ENCODE measurements at places on chromosomes 7 and 10.

DNA sequence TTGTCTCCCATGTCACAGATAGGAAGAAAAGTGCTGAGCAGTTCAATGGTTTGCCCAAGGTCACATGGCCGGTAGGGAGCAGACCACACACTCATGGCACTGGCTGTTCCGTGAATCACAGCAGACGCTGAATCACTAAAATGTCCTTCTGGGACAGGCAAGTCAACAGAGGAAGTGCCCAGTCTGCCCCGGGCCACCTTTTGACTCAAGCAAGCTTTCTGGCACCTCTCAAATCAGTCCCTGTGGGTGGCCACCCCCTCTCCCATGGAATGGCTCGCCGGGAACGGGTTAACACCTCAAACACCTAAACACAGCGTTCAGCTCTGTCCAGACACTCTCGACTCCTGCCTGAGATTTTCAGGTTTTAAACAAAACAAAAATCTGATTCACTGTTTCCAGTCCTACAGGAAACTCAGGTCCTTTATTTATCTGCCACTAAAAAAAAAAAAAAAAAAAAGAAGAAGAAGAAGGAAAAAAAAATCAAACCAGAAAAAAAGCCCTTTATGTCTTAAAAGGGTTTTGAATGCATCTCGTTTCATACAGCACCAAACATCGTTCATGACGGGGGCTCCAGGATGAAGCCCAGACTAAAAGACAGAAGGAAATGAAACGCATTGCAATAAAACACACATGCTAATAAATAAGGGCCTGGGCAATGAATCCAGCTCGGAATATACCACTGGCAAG, 15.5 kb downstream of the CARD11 start:
- no peak for DNase-seq

GRCh38 chr10:94292434-94293090, 70.2 kb downstream of the NOC3L start:
- no peak for DNase-seq

DNA sequence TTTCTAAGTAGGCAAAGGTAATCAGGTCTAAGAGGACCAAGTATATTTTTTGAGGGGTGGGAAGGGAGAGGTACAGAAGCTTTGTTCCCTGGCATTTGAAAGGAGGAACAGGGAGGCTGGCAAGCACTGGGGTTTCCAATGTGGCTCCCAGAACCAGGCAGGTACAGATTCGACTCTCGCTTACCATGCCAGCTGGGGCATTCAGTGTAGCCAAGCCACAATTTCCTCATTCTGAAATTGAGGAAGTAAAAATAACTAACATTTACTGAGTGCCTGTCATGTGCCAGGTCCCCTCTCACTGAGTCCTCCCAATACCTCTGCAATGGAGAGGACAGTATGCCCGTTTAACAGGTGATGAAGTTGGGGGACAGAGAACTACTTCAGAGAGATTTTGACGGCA, 45.9 kb upstream of the BET1 start:
- no peak for DNase-seq

DNA sequence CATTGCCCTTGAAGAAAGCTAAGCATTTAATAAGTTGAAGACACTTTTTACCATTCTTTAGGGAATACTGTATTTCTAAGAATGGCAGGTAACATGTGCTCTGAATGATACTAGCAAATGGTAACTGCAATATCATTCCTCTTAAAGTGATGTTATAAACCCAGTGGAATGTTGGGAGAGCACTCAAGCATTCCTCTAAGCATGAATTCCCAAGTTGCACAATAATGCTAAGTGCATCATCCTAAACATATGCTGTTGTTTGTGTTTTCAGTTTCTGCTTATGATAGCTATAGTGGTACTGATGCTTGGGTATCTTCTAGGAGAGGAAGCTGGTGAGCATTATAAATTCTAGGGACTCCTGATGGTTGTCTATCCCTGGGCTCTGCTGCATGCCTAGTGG, 673.9 kb downstream of the PHTF2 start:
- DNase-seq, result no peak

GRCh38 chr10:64732372-64732957, 1211.3 kb downstream of the REEP3 start:
- no peak for DNase-seq

GRCh38 chr10:48454302-48455054, 148.0 kb downstream of the MAPK8 start:
- no peak for DNase-seq

DNA sequence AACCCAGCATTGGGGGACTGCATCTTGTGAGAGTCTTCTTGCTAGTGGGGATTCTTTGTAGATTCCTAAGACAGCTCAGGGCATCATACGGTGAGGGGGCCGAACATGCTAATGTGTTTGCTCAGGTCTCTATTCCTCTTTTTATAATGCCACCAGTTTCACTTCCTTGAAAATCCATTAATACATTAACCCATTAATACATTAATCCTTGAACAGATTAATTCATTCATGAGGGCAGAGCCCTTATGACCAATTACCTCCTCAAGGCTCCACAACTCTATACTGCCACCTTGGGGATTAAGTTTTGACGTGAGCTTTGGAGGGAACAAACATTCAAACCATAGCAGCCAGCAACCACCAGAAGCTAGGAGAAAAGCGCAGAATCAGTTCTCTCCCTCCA, 67.2 kb upstream of the POT1 start:
- no peak for DNase-seq

- DNase-seq, result no peak
Observed at GRCh38 chr7:37709631-37710509, 26.3 kb downstream of the GPR141 start.

GRCh38 chr7:148700661-148701064, 2.0 kb downstream of the CUL1 start:
- DNase-seq, result peak; percentile 16

- DNase-seq, result no peak
Observed at GRCh38 chr7:18504965-18505364, 9.4 kb downstream of the HDAC9 start.

GRCh38 chr7:86818903-86819302, 175.2 kb downstream of the GRM3 start:
- DNase-seq, result no peak

- DNase-seq, result no peak
Observed at GRCh38 chr10:130017631-130018022, 53.6 kb upstream of the EBF3 start.

- DNase-seq, result no peak
Observed at GRCh38 chr7:28684650-28685241, 272.4 kb downstream of the CREB5 start.

DNA sequence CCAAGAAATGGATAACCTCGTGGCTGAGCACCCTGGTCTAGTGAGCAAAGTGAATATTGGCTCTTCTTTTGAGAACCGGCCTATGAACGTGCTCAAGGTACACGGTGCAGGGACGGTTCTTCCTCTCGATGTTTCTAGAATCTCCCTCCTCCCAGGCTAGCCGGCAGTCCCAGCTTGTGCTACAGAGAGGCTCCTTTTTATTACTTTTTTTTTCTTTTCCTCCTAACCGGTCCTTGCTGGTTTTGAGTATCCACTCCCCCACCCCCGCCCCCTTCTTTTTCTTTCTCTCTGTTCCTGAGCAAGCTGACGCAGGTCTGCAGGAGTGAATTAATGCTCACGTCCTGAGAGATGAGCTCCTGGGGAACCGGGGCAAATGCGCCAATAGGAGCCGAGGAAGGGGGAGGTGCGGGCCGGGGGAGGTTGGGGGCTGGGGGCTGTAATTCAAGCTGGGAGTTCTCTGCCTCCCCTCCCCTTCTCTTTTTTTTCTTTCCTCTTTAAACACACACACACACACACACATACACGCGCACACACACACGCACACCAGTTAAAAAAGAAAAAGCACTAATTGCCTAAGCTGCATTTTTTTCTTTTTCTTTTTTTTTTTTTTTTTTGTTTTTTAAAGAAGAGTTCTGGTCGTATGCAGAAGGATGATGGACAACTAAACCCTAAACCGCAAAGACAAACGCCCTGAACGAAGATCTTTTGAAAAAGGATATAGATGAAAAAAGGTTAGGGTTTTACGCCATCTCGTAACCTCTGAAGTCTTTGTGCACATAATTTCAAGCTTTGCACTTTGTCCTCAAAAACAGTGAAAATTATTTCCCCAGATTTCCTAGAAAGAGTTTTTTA, 6.6 kb downstream of the CPA2 start:
- DNase-seq, result no peak

- no peak for DNase-seq
Observed at GRCh38 chr7:137960020-137960419, 41.9 kb downstream of the CREB3L2 start.

DNA sequence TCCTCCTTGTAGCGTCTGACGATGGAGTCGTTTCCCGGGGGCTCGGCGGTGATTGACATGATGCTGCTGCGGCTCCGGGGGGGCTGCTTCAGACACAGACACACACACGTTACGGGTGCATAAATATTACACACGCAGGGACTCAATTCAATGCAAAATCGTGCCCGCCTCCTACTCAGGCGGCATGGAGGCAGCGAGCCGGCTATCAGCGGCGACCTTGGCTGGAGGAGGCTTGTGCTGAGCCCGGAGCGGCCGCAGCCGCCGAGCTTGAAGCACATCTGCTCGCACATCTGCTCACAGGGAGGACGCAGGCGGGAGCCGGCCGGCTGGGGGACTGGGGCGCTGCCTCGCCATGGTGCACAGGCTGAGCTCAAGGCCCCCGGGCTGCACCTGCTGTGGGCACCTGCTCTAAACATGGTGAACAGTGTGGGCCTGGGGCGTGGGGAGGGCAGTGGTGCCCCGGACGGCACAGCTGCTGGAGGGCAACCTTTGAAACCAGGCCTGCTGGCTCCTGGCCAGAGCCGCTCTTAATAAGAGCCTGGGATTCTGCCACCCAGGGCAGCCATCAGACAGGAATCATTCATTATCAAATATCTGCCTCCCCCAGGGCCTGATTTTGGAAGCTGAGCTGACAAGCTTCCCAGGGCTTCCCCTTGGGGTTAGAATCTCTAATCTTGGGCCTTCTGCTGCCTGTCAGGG, 84.7 kb upstream of the GNA12 start:
- no peak for DNase-seq

GRCh38 chr7:140640060-140640637, 464 bp downstream of the DENND2A start:
- DNase-seq, result no peak

DNA sequence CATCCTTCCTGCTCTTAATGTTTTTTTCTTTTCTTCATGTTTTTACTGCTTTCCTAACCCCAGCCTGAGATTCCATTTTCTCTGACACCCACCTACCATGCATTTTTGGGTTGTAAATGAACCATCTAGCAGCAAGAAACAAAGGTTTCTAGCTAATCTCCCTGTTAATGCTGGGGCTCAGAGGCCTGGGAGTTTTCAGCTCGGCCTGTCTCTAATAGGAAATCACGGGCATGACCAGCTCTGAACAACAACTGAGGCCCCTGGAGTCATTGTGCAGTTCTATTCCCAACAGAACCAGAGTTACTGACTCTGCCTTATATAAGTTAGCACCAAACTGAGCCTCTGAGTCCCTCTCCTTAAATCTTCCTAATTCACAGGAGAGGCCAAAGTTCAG, 134.8 kb downstream of the CFAP58 start:
- no peak for DNase-seq

DNA sequence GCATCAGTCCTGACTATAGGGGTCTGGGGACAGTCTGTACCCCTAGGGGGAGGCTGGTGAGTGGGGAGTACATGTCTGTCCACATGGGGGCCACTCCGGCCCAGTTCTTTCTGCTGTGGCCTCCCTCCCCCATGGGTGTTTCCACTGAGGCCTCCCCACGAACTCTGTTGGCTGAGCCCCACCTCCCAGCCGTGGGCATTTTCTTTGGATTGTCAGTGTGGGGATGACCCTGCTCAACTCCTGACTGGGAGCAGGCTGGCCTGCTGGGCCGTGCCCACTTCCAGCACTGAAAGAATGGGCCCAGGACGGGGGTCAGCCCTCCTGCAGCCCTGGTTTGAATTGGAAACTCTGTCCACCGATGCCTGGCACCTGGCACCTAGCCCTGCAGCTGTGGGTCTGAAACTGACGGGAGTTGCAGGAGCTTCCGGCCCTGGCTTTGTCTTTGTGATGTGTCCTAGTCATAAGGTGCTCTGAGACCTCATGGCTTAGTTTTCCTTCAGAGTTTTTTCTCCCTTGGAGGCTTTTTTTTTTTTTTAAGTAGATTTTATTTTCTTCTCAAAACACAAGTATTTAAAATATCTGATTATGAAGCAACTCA, 46.5 kb downstream of the LHPP start:
- no peak for DNase-seq

- DNase-seq, result no peak
Observed at GRCh38 chr10:51926337-51926736, 226.9 kb upstream of the CSTF2T start.

DNA sequence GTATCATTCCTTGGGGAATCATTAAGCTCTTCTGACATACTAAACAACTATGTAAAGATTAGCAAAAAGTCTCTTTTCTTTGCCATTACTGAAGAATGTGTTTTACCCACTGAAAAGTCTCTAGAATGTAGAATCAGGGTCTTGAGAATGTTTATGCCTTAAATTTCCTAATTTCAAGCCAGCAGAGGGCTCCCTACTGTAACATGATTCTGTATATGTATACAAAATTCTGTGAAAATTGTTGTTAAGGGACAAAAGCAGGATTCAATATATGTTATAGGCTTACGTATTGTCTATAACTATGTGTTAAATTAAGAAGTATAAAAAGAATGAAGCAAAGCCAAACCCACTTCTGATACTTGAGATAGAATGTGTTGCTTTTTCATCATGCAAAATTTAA, 296.9 kb upstream of the DGKB start:
- no peak for DNase-seq

DNA sequence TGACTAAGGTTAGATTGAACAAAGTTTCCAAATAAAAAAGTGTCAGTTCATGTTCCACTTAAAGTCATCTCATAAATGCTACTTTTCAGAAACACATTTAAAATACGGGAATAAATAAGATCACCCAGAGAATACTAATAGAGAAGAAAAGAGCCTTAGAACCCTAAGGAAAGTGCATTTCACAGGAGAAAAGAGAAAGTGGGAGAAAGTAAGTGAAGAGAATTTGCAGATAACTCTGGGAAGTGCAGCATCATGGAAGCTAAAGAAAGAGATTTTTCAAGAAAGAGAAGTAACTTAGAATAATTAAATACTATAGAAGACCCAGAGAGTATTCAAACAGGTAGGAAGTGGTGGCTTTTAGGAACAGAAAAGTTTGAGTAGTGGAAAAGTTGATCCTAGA, 132.6 kb downstream of the VTI1A start:
- no peak for DNase-seq

GRCh38 chr10:89314676-89315075, 12.8 kb downstream of the IFIT2 start:
- DNase-seq, result no peak

- no peak for DNase-seq
Observed at GRCh38 chr10:56231436-56231835, 129.6 kb downstream of the ZWINT start.

- no peak for DNase-seq
Observed at GRCh38 chr7:142176901-142177300, 65.4 kb downstream of the MGAM2 start.

DNA sequence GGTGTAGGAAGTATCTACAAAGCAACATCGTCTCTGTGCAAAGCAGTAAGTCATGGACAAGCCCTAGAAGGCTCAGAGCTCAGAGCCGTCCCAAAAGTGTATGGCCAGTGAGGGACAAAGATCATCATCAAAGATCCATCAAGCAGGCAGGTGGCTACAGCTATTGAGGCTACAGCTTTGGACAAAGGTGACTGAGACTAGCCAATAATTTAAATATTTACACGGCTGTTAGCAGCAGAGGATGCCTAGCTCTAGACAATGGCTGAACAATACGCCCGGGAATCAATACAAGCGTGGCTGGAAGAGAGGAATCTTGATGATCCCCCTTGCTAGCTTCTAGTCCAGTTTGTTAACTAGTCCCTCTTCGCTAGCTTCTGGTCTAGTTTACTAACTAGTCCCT, 17.9 kb downstream of the NMT2 start:
- no peak for DNase-seq

- no peak for DNase-seq
Observed at GRCh38 chr10:12019283-12019971, 23.2 kb downstream of the UPF2 start.

- no peak for DNase-seq
Observed at GRCh38 chr10:44102726-44103255, 282.1 kb downstream of the CXCL12 start.

Data from T-helper 9 cell (primary cell).